ENCODE measurements at places on chromosomes 1 and 21.

GRCh38 chr1:235782601-235783000 is 84.1 kb downstream of the LYST start:
- DNase-seq = no peak

DNA sequence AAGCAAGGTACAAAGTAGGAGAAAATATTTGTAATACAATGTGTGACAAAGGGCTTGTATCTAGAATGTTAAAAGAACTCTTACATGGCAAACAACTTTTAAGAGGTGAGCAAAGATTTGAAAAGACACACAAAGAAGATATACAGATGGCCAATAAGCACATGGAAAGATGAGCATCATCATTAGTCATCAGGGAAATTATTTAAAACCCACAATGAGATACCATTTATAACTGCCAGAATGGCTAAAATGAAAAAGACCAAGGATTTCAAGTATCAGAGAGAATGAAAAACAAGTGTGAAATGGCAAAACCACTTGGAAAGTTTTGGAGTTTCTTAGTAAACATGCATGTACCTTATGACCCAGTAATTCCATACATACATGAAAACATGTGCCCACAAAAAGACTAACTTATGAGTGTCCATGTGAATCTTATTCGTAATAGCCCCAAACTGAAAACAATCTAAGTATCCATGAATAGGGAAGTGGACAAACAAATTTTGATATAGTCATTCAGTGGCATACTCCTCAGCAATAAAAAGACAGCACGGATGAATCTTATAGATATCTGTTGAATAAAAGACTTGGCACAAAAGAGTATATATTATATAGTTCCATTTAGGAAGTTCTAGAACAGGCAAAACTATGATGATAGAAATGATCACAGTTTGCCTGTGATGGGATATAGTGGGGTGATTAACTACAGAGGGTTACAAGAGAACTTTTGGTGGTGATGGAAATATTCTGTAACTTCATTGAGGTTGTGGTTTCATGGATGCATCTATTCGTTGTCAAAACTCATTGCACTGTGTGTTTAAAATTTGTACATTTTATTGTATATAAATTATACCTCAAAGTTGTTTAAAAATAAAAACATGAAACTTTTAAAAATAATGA is 82.0 kb downstream of the DISP1 start:
- DNase-seq = no peak

DNA sequence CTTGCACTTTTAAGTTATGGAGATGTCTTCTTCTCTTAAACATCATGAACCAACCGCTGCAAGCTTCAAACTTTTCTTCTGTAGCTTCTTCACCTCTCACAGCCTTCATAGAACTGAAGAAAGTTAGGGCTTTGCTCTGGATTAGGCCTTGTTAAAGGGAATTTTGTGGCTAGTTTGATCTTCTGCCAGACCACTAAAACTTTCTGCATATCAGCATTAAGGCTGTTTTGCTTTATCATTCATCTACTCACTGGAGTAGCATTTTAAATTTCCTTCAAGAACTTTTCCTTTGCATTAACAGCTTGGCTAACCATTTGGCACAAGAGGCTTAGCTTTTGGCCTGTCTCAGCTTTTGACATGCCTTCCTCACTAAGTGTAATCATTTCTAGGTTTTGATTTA is 43.0 kb upstream of the RGL1 start:
- no peak for DNase-seq

GRCh38 chr1:54995835-54996234 is 2.9 kb upstream of the BSND start:
- DNase-seq = no peak

GRCh38 chr1:168979276-168979675 is 127.2 kb upstream of the ATP1B1 start:
- DNase-seq = no peak

- DNase-seq = no peak
Observed at GRCh38 chr1:183186841-183187240, 777 bp downstream of the LAMC2 start.

- DNase-seq = peak; percentile 75
Observed at GRCh38 chr1:59367301-59368007, 70.6 kb downstream of the FGGY start.

DNA sequence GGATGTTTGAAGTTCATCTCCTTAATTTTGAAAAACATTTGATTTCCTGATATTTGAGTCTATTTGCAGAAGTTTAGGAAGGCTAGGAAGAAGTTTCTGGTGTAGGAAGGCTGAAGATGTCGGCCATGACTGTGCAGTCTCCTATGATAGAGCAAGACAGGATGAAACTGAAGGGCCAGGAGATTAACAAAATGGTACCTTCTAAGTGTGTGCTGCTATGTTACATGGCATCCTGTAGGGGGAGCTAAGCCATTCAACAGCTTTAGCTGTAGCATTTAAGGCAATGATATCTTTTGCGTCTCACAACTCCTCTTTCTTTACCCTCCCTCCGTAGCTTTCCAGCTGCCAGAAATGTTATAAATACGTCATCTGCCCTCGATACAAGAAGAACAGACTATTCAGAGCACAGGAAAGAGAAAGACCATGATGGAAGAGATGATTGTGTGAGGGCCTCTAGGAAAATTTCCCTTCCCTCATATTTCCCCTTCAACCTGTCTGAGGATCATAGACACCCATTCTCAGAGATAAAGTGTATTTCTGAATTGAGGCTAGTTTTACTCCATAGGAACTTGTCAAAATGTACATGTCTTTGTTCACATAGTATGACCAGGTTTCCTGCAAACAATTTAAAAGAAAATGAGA is 61.1 kb downstream of the XCL1 start:
- peak; percentile 64 for DNase-seq

- DNase-seq = peak; percentile 71
Observed at GRCh38 chr1:20847611-20848080, 60.5 kb upstream of the HP1BP3 start.

- no peak for DNase-seq
Observed at GRCh38 chr1:206657751-206658150, 22.4 kb downstream of the DYRK3 start.

DNA sequence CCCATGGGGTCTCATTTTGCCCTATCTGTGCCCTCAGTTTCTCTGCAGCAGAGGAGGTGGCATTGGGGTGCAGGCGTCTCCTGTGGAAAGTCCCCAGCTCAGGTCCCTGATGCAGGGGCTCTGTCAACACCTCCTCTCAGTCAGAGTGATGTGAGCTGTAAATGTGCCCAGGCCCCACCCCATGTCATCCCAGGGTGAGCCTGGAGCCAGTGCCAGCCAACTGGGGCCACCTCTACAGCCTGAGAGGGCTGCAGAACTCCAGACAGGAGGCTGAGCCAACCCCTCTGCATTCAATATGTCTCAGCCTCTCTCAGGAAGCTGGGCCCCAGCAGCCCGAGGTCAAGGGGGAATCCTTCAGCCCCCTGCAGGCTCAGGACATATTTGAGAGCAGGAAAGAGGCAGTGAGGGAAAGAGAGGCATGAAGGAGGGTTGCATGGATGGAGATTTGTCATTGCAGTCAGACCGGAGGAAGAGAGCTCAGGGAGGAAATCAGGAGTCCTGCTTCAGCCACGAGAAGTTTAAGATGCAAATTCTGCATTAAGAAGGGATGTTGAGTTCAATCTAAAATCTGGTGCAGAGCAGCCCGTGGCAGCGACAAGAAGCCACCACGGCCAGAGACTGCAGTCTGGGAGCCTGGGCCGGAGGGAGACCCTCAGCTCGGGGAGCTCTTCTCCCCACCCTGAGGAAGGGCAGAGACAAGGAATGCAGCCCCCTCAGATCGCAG is 288.2 kb upstream of the VAMP3 start:
- DNase-seq = no peak

DNA sequence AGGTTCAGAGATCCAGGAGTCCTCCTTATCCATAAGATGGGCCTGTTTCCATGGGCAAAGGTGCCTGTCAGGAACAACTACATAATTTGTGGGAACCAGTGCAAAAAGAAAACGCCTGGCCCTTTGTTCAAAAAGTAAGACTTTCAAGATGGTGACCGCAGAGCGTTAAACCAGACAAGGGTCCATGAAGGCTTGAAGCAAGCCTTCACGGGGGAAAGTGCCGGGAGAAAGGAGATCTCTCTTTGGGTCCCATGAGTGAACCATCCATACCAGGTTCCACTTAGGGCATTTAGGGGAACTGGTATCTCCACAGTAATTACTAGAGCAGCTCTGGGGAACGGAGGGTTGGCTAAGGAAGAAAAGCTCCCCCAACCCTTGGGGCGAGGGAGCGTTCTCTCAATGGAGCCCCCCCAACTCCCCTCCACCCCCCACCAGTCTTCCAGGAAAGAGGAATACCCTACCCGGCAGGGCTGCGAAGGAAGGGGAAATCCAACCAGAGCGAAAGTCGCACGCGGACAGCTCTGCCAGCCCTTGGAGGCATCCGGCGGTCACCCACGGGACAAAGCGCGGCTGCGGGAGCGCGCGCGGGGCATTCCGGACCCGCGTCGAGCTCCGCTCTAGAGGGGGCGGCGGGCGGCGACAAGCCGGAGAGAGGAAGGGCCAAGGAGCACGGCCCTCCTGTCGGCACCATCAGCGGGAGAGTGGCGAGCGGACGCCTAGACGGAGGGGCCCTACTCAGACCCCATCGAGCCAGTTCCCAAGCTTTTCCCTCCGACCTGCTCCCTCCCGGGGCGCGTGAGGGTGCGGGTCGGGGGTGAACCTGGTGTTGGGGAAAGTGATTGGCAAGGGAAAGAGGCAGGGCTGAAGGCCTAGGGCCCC is 687 bp upstream of the RASSF5 start:
- no peak for DNase-seq

DNA sequence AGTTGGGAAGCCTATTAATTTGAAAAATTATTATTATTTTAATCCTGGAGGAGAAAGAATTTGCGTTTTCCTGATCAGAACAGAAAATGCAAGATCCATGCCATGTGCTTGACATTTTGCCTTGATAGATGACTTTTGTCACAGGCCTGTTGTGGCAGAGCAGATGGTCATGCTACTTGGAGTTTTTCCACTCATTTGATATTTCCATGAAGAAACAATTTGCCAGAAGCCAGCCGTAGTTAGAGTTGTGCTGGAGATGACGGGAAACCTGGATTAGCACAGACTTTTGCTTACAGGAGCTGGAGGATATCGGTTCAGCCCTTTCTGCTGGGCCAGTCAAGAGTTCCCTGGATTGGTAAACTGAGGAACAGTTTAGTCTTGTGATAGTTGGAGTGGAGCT is 3.2 kb downstream of the RCAN3 start:
- DNase-seq = no peak

DNA sequence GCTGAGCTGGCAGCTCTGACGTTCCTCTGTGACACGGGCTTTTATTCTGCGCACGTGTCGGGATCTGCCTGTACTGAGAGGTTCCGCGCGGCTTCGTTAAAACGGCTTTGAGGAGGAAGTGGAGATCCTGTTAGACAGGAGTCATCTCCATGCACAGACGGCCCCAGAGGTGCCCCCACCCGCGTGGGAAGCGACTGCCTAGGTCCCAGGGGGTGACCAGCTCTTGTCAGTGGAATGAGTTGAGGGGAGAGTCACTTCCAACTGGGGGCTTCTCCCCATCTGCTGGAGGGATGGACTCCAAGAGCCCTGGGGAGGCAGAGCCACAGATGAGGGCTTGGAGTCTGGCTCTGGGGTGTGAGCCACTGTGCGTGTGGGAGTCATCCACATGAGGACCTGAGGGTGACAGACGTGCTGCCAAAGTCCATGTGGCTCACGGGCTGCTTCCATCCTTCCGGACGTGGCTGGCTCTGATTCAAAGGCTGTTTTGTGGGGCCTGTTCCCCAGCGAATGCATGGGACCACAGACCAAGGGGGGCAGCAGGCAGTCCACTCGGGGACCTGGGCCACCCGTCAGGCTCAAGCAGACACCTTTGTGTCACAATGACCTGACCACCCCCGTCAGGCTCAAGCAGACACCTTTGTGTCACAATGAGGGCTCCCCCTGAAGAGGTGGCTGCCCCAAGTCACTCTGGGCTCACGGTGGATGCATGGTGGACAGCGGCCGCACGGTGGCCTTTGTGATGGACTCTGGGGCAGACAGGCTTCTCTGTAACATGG is 26.8 kb downstream of the PTTG1IP start:
- no peak for DNase-seq

DNA sequence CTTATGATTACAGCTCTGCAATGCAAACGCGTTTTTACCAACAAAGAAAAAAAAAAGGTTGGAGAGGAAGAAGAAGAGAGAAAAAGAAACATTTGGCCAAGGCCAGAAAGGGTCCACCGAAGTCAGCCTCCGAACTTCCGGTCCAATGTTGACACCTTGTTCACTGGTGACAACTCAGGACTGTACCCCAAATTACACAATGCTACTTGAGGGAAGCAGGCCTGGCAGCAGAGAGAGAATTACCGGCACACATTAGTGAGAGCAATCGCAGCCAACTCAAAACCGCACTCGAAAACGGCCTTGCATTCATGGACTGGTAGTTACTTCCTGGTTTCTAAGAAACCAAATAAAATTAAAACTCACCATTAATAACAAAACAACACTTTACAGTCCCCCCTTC is 652.5 kb downstream of the KIF26B start:
- DNase-seq = no peak

- no peak for DNase-seq
Observed at GRCh38 chr1:78762113-78762512, 112.5 kb downstream of the IFI44 start.

- no peak for DNase-seq
Observed at GRCh38 chr1:37257646-37258045, 216.7 kb upstream of the ZC3H12A start.

DNA sequence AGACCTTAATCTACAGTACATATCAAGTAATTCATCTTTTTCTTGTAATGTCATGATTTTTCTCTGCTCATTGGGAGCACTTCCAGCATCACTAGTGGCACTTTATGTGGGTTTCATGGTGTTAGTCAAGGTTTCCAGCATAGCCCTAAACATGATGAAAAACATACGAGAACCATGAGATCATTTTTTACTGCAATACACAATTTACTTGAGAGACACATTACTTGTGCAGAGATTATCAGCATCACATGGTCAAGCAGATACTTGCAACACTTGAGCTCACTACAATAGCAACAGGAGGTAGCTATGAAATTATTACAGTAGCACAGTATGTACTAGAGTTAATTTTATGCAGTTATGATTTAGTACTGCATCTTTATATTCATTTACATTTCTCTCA is 36.4 kb downstream of the ITGB3BP start:
- DNase-seq = no peak

GRCh38 chr1:221075911-221076310 is 196.7 kb downstream of the HLX start:
- no peak for DNase-seq

DNA sequence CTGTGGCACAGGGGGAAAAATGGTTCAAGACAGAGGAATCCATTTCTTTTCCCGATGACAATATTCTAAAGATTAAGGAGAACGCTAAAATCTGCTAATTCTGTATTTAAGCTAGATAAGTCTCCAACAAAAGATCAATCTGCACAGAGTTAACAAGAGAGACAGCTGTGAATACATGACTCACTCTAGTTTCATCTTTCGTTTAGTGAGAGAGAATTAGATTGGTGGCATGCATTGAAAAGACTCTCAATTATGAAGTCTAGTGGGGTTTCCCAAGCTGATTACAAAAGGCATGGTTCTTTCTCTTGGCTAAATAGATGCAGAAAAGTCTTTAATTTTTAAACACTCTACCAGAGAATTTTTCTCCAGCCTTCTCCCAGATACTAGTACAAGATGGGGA is 34.4 kb downstream of the CAPN9 start:
- no peak for DNase-seq

Measured in MCF 10A (cell line).